Activated T-helper 1 cell treated with Interleukin-2 at 50 U/mL for 16 hours (primary cell): ENCODE measurements at places on chromosomes 11 and 22.

DNA sequence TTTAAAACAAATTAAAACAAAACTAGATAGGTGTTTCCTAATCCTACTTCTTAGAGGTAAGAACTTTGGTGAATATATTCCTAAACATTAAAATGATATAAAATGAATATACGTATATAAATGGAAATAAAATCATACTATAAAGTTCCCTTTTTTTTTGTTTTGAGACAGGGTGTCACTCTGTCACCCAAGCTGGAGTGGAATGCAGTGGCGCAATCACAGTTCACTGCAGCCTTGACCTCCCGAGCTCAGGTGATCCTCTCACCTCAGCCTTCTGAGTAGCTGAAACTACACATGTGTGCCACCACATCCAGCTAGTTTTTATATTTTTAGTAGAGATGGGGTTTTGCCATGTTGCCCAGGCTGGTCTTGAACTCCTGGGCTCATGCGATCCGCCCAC lies 44.9 kb downstream of the NPAT start:
- DNase-seq: no peak

DNA sequence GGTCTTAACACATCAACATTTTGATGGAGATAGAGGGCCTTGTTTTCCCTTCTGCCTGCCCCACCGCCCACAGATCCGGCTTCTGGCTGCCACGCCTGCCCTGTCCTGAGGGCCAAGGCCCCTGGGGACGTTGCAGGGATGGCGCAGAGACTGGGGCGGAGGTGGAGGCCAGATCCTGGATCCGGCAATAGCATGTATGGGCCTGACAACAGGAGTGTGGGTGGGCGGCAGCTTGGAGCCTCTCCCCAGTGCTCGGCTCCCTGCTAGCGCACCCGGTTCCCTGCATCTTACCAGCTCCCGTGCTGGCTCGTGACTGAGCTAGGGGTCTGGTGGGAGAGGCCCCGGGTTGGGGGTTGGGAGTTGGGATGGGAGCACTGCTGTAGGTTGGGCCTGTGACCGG lies 95.6 kb downstream of the ZBTB16 start:
- DNase-seq: no peak

- DNase-seq: no peak
These were observed 13.0 kb upstream of the CKAP5 start for GRCh38 chr11:46858920-46859546.

- DNase-seq: no peak
These were observed 45.4 kb upstream of the ISX start for GRCh38 chr22:35020517-35020916.

DNA sequence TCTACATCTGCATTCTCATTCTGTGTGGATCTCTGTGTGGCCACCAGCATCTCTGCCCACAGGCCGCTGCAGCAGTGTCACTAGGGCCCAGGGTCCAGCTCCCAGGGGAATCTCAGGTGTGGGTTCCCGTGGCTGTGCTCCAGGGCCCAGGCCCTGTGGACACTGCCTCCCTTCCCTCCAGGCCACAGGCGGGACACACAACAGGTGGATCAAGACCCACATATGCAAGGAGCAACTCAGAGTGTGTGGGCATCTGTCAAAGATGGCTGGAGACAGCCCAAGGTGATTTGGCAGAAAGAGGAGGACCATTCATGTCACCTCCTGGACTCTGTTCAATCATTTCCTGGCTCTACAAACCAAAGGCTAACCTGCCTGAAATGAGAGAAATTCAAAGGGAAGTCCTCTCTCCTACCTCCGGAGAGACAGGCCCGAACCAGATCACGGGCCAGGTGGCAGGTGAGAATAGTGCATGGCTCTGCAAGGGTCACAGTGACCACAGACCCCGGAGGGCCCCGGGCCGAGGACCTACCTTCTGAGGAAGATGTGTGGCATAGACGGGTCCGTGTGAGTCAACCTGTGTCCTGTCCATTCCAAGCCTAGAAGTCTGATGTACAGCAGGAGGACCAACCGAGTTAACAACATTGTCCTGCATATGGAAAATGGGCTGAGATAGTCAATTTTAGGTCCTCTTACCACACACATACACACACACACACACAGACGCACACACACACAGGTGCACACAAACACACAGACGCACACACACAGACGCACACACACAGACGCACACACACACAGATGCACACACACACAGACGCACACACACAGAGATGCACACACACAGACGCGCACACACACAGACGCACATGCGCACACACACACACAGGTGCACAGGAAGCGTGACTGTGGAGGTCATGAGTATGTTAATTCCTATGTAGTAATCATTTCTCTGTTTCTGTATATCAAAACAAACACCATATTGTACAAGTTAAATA lies 1068.5 kb downstream of the BRD1 start:
- DNase-seq: no peak

- no peak for DNase-seq
These were observed 1.0 kb upstream of the HTATIP2 start for GRCh38 chr11:20362481-20362880.

GRCh38 chr11:2926611-2927051 lies 2.6 kb downstream of the PHLDA2 start:
- DNase-seq: no peak

- no peak for DNase-seq
These were observed 19.5 kb downstream of the PVALB start for GRCh38 chr22:36797374-36797773.

GRCh38 chr11:63683133-63683991 lies 2.1 kb downstream of the RTN3 start:
- DNase-seq: no peak

GRCh38 chr11:38323961-38324761 lies 1726.1 kb upstream of the RAG2 start:
- no peak for DNase-seq

- DNase-seq: no peak
These were observed 4.7 kb upstream of the NXPE2 start for GRCh38 chr11:114673661-114674060.

- no peak for DNase-seq
These were observed 107.4 kb downstream of the SEZ6L start for GRCh38 chr22:26276529-26277160.

DNA sequence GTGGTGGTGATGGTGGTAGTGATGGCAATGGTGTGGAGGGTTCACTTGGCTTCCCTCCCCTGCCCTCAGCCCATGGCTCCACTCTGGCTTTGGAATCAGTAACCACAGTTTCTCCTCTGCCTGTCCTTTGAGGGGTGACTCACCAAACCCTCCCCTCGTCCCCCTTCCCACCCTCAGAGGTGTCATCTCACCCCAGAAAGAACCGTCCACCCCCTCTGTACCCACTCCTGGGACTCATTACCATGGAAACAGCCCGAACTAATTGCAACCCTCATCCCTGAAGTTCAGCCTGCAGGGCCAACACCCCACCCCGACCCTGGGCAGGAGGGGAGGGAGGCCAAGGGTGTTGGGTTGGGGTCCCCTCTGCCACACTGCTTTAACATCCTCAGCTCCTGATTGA lies 26.6 kb downstream of the PHLDB1 start:
- DNase-seq: no peak

GRCh38 chr11:28259177-28259843 lies 151.1 kb downstream of the METTL15 start:
- DNase-seq: no peak

- DNase-seq: no peak
These were observed 5.9 kb upstream of the ADORA2A start for GRCh38 chr22:24421428-24421931.

- DNase-seq: no peak
These were observed 265.4 kb downstream of the MIAT start for GRCh38 chr22:26922806-26923205.

DNA sequence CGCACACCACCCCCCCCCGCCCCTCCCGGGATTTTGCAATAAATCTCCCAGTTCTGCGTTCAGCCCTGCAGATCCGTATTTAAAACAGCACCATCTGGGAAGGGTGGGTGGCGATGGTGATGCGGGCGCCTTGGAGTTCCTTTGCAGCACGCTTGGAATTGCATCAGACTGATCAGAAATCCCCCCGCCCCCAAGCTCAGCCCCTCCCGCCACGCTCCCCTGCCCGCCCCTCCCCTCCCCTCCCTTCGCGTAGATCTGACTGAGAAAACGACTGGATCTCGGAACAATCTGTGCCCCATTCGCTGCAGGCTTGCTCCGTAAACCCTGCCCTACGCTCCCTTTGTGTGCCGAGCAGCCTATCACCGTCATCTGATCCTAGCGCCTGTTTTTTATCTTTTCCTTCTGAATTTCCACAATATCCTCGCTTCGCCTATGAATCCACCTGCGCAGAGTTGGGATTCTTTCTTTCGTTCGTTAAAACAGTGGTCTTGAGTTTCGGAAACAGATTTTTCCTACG lies 18.1 kb upstream of the BDNF start:
- no peak for DNase-seq
